ENCODE measurements at places on chromosomes 2 and 18.
A peak's percentile ranks its signal among the peaks of the same experiment; 100 is the strongest.

DNA sequence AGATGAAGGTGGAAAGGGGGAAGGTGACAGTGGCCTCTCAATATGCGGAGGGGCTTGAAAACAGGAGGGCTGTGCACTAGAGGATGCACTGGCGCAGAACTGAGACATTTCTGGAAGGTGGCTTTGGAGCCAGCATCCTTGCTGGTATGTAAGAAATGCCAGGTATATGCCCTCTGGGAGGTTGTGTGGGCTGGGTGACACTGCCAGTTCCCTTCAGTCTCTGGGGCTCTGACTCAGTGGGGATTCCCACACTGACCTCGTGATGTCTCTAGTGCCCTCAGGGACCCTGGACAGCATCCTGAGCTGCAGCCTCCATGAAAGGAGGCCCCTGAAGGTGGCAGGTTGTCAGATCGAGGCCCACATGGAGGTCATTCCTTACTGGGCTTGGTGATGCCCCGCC is 74.0 kb downstream of the AGAP1 start:
- no peak for DNase-seq

DNA sequence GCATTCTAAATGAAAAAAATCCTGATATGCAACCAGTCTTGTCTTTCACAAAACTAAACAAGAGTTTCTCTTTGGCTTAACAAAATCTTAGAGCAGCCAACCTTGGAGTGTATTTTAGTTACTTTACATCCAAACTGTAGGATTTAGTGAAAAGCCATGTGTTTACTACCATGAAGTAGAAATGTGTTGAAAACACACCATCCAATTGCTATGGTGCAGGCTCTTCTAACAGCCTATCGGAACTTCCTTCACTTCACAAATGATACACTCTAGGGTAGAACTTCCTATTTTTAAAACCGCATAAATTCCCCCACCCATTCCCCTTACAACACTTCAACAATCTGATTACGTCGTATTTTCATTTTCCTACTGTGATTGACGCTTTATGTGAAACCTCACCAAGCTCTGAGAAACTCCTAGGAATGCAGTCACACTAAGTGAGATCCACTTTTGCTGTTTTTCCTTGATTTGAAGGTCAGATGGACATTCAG is 74.4 kb upstream of the MAP4K4 start:
- no peak for DNase-seq

GRCh38 chr2:197883354-197884032 is 79.1 kb downstream of the PLCL1 start:
- no peak for DNase-seq

DNA sequence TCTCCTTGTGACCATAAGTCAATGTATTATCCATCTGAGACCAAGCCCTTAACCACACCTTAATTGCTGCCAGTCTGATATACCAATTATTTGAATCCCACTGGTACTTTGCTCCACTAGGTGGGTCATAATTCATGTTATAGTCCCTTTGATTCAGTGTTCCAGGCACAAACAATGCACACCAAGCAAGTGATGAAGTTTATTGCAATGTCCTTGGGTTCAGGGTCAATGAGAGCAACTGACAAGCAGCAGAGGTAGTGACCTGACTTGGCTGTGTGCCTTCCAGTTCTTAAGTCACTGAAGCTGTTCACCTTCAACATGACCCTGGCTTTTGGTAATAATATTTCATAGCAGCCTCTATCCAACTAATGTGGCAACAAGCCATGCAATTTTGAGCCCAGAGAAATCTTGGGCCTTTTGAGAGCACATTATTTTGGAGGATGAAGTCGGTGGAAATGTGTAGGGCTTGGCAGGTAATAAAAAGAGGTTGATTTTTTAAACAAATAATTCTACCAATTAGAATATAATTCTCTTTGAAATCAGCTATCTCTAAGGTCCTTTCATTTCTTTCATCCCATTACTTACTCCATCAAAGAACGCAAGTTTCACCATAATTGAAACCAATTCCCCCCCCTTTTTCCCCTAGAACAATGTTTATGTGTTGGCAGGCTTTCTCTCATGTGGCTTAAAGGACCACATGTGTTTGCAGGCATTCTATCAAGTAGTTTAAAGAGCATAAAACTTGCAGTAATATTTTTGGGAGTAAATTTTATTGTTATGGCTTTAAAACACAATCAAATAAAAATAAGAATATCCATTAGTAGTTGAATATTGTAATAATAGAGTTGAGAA is 3.1 kb upstream of the CPO start:
- DNase-seq = no peak

DNA sequence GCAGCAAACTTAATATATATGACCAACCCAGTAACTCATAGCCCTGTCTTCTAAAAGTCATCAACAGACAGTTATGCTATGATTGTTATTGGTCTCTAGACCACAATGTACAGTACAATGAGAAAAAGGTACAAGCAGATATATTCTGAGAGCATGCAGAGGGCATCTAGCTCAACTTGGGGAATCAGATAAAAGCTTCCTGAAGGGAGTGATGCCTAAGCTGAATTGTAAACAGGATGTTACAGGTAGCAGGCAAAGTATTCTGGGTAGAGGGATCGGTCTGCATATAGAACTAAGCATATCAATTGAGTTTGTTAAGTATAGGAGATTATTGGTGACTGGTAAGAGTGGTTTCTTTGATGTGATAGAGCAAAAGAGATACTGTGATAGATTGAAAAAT is 30.3 kb downstream of the ME2 start:
- DNase-seq = no peak

GRCh38 chr18:2485983-2486382 is 85.3 kb downstream of the METTL4 start:
- DNase-seq = no peak

DNA sequence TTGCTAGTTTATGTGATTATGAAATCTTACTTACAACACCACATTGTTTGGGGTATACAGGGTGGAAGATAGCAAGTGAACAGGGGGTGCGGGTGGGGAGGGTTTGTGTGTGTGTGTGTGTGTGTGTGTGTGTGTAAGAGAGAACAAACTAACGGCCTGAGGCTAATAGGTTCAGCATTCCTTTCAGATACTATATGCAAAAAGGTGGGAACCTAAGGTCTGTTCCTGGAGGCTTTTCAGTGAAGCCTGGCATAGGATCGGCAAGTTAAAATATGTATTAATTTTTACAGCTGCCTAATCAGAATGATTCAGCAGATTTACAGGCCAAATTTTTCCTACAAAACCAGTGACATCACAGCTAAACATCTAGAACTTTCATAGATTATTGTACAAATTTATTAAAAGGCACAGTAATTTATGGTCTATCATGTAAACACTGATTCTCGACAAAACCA is 7.6 kb upstream of the SPDYA start:
- no peak for DNase-seq

GRCh38 chr2:101614127-101614759 is 83.3 kb upstream of the MAP4K4 start:
- DNase-seq = no peak

- DNase-seq = no peak
These were observed 156.7 kb downstream of the EVA1A start for GRCh38 chr2:75403991-75404428.

DNA sequence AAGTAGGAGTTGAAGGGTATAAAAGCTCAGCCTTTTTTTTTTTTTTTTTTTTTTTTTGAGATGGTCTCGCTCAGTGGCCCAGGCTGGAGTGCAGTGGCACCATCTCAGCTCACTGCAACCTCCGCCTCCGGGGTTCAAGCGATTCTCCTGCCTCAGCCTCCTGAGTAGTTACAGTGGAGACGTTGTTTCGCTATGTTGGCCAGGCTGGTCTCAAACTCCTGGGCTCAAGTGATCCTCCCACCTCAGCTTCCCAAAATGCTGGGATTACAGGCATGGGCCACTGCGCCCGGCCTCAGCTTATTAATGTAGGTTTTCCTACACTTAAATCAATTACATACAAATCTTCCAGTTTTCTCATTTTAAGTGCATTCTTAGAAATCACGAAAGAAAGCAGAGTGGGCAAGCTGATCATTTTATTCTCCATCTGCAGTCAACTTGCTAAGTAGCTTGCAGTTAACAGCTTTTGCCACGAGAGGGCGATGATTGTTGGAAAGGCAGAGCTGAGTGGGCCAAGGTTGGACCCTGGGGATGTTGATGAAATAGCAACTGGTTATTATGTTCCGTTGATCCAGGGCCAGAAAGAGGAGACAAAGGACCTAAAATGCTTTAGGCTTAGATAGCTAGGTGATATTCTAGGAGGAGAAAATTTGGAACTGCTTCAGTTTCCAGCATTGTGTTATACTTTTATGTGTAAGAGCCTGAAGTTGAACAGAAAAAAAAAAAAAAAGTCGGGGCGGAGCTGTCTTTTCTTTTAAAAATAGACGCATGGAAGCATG is 234.4 kb upstream of the EPAS1 start:
- peak; percentile 59 for DNase-seq

DNA sequence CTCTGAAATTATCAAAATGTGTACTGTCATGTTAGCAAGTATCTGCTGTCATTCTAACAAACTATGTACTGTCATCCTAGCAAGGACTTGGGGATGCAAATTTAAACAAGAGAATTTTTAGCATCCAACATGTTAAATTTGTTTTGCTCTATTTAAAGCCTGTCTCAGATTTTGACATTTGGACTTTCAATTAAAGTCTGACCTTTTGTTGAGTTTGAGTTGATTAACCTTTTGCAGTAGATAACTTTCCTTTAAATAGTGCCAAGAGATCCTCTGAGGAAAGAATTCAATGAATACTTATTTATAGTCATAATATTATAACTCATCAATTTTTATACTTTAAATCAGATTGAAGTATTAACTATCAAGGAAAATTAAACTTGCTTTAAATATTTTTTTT is 80.2 kb downstream of the TDRD15 start:
- DNase-seq = no peak

- no peak for DNase-seq
These were observed 122.1 kb upstream of the RMDN2 start for GRCh38 chr2:37802899-37803379.
